Posterior vena cava (tissue), 2 donors: ENCODE measurements at places on chromosomes 3 and 15.

- no peak for DNase-seq
Measured at GRCh38 chr3:192802957-192803899, 75.9 kb upstream of the FGF12 start.

DNA sequence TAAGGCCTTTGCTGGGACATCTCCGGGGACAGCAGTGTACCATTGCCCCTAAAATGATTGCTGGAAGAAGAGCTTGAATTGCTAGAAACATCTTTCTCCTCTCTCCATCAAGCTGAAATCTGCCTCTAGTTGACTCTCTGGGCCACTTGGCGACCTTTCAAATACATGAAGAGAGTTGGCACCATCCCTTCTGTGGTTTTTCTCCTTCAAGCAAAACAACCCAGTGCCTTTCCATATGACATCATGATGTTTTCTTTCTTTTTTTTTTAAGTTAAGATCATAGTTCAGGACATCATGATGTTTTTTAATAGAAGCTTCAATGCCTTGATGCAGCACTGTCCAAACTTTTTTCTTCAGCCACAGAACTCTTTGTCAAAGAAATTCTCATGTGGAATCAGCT, 144.0 kb upstream of the PTPRG start:
- no peak for DNase-seq

DNA sequence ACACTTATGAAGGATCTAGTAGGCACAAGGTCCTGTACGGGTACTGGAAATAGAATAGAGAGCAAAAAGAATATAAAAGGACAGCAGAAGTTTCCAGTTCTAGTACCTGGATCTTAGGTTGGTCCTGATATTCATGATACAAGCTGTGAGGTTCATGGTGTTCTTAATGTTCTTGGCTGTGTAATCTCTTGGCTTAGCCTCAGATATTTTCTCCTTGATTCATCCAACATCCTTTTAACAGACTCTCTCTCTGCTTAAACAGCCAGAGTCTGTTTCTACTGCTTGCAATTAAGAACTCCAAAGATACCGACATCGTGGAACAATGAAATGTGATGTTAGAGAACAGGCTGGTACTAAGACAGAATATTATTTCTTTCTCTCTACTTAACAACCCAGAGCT, 49.9 kb downstream of the CNTN3 start:
- no peak for DNase-seq

DNA sequence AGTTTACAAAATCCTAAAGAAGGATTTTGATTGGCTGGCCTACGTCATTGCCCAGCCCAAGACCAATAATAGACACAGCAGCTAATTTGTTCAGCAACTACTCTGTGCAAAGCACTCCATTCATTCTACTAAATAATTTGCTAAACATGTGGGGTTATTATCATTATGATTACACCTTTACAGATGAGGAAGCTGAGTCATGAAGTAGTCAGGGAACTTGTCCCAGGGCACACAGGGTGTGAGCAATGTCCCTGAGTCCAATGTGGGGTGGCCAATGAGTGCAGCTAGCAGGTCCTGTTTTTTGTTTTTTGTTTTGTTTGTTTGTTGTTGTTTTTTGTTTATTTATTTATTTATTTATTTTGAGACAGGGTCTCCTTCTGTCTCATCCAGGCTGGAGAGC, 183.6 kb downstream of the ABHD5 start:
- no peak for DNase-seq

- DNase-seq, result no peak
Measured at GRCh38 chr3:180492047-180492446, 109.9 kb upstream of the TTC14 start.

DNA sequence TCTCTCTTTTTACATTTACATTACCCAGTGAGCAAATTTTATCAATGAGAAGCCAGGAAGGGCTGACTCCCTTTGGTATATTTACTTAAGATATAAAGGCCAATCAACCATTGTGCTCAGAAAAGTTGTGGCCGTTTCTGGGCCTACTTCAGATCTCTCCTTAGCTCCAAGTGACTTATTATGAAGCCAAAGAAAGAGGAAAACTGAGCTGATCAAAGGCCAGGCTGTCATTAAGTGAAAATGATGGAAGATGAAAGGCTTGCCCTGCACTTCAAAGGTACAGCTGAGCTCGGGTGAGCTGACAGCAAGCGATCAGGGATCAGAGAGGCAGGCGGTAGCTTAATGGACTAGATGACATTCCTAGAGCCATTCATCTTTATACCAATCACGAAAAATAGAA, 24.8 kb downstream of the VGLL4 start:
- DNase-seq, result no peak

DNA sequence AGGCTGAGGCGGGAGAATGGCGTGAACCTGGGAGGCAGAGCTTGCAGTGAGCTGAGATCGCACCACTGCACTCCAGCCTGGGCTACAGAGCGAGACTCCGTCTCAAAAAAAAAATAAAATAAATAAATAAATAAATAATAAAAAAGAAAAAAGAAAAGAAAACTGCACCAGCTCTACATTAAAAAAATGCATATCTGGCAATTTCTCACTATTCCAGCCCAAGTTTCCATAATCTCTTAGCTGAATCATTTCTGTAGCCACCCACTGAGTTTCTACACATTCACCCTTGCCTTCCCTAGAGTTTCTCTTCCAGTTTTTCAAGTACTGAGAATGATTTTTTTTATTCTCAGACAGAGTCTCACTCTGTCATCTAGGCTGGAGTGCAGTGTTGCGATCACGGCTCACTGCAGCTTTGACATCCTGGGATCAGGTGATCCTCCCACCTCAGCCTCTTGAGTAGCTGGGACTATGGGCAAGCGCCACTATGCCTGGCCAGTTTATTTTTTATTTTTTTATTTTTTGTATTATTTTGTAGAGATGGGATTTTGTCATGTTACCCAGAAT, 24.5 kb upstream of the SLC7A14 start:
- no peak for DNase-seq
